ENCODE measurements at places on chromosomes 2 and 18.

DNA sequence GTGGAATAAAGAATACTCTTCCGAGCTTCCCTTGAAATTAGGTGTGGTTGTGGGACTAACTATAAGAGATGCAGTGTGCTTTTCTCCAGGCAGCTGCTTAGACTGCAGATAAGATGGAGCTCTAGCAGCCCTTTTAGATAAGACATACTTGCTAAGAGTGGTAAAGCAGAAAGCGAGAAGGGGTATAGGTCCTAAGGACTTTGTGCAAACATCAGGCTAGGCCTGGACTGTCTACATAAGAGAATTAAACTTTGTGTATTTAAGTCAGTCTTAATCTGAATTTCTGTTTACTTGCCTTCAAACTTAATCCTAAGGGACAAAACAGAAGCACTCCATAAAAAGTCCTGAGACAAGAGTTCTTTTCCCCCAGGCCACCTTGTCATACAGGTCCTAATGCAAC lies 218.9 kb downstream of the RAB3GAP1 start:
- DNase-seq = no peak

DNA sequence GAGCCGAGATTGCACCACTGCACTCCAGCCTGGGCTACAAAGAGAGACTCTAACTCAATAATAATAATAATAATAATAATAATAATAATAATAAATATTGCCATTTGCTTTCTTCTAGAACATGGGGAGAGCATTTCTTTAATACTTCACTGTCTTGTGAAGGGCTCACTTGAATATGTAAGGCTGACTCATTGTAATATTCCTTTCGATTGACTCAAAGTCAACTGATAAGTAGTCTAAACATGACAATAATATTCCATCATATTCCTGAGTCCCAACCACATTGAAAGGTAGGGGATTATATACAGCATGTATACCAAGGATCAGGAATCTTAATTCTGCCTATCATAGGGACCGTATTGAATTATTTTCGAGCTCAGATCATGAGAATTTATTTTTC lies 949.2 kb downstream of the DSC3 start:
- DNase-seq = no peak

- DNase-seq = no peak
These were observed 56.5 kb downstream of the KCNE4 start for GRCh38 chr2:223108351-223109050.

DNA sequence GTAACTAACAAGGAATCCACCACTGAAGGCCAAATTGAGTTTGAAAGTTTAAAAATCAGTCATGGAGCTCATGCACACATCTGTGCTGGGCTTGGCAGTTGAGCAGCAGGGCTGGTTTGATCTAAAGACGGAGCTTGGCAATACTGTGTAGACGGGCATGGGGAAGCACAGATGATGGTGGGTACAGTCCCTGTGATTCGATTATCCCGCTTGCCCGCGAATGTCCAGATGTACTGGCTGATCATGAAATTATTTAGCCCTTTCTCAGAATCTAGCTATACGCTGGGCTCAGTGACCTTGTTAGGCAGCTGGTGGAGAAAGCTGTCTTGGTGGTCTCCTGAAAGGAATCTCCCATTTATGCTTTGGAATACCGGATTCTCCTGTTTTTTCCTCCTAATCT lies 74.8 kb upstream of the SOX11 start:
- no peak for DNase-seq

- no peak for DNase-seq
These were observed 146.9 kb upstream of the STON1 start for GRCh38 chr2:48383036-48383435.

DNA sequence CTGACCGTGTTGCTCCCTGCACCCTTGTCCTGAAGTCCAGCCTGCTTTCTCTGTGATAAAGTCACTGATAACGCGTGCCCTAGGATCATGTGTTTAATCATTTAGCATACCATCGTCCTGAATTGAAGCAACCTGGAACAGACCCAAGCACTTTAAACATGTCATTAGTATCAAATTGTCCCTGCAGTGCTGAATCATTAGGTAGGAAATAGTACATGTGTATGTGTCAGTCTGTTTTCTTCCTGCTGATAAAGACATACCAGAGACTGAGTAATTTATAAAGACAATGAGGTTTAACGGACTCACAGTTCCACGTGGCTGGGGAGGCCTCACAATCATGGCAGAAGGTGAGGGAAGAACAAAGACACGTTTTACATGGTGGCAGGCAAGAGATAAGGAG lies 2.8 kb downstream of the ASB18 start:
- DNase-seq = no peak

DNA sequence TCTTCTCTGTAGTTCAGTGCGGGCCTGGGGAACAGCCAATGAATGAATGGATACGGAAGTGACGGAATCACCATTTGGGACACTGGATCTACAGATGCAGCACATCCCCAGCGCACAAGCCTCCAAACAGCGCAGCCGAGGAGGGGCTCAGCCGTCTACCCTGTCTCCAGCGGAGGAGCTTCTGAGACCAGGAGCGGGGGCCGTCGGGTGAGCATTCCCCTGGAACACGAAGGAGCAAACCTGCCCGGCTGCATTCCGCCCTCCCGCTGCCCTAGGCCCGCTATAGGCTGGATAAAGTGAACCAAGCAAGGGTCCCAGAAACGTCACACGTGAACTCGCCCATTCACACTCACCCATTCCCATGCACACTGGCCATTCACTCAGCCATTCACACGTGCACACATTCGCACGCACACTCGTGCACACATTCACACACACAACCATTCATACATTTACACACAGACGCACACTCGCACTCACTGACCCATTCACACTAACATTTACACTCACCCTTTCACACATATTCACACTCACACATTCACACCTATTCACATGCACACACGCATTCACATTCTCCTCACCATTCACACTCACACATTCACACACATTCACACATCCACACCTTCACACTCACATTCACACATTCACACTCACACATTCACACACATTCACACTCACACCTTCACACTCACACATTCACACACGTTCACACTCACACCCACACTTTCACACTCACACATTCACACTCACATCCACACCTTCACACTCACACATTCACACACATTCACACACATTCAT lies 63.4 kb downstream of the BIN1 start:
- DNase-seq = no peak

DNA sequence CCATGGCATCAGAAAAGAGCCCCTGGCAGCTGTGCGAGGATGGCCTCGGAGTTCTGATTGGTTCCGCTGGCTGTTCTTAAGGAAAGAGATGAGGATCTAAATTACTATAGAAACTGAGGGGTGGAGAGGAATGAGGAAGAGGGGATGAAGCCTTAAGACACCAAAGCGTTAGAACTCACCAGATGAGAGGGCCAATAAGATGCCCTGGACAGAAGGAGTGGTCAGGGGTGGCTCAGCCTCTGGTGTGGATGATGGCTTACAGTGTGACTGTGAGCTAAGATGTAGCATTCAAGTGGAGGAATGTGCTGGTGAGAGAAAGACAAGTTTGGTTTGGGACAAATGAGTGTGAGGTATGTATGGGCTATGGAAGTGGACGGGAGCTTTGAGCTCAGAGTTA lies 97.8 kb downstream of the ZFP36L2 start:
- DNase-seq = no peak

DNA sequence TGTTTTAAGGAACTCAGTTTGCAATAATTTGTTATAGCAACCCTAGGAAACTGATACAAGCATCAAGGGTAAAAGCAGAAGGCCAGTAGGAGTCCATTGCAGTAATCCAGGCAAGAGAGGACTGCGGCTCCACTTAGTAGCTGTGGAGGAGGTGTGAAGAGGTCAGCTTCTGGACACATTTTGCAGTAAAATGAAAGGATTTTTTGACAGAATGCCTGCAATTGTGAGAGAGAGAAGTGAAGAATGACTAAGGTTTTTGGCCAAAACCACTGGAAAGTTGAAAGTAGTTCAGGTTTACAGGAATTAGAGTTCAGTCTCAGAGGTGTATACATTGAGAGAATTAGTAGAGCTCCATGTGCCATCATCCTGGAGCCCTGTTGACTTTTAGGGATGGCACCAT lies 129.5 kb downstream of the RHBDD1 start:
- no peak for DNase-seq

- no peak for DNase-seq
These were observed 45.9 kb downstream of the SCTR start for GRCh38 chr2:119478188-119478977.

DNA sequence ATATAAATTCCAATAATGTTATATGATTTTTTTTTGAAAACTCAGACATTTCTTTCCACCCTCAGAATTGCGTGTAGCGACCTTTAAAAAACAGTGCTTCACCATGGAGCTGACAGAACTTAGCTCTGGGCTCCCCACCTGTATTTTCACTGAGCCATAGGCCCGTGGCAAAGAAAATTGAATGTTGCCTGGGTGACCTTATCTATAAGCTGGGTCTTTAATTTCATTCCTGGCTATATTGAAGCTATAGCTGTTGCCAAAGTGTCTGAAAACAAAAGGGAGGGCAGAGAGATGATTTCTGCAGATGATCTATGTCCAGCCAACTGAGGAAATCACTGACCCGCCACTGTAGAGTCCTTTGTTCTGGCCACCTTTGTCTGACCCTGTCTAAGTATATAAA lies 411.7 kb downstream of the PTPRM start:
- DNase-seq = no peak

DNA sequence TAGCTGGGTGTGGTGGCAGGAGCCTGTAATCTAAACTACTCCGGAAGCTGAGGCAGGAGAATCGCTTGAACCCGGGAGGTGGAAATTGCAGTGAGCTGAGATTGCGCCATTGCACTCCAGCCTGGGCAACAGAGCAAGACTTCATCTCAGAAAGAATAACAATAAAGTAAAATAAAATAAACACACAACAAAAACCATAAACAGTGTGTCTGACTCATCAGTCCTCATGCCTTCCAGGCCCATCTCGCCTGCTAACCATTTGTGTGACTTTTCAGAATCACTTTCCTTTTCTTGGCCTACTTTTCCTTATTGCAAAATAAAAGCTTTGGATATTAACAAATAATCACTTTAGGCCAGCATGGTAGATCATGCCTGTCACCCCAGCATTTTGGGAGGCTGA lies 42.0 kb upstream of the ASXL2 start:
- DNase-seq = no peak

DNA sequence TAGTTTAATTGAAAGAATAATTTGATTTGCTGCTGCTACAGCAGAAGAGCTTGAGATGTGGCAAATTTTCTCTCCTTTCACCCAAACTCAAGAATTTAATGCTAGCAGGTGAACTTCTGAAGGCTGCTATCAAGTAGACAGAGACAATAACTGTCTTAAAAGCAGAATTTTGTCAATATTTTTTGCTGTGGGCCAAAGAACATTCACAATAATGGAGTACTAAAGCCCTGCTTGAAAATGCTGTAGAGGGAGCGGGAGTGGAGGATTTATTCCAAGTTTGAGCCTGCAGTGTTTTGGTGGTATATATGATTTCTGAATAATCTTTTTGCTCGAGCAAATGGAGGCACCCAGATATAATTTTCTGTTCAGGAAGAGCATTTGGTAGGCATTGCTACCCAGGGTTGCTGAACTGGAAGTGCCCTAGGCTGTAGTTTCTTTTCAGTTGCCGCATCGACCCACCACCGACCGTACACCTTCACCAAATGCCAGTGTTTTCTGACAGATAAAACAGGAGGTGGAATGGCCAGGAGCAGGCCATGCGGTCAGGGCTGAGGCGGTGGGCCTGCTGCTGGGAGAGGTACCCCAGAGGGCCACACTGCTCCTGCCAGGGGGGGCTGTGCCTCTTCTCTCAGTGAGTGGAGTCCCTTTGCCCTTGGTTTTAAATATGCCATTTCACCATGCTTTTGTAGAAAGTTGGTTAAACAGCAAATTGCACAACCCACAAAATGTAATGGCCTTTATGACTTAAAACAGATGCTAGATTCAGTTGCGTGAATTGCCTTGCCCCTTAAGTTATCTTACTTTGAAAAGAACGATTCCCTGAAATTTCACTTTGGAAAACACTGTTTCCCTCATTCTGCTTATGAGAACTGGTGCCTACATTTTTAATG lies 36.4 kb downstream of the TSHZ1 start:
- DNase-seq = no peak

DNA sequence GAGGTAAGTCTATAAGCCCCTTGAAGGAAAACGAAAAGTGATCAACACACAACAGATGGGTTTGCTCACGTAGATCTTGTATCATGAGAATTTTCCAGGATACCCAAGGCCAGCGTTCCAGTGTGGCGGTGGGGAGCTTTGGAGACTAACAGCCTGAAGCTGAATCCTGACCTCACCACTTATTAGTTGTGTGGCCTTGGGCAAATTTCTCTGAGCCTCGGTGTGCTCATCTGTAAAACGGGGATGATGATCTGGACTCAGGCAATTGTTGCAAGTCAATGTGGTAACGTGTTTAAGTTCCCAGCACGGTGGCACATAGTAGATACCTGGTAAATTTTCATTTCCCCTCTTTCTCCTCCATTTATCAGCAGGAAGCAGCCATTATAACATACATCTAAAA lies 68.3 kb downstream of the VWA3B start:
- no peak for DNase-seq

GRCh38 chr2:37630301-37630700 lies 41.1 kb downstream of the CDC42EP3 start:
- DNase-seq = no peak

DNA sequence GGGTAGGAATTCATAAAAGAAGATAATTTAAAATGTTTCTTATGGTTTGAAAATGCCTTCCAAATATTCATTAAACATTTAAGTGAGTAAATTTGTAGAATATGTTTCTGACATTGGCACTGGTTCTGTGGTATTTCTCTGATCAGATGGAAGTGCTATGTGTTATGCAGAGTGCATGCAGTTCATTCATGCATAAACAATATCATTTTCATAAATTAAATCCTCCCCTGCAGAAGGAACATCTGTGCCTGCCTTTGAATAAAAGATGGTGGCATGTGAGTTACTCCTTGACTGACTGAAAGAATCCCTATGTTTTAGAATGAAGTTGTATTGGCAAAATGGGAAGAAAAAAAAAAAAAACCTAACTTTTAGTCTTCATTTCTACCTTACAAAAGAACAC lies 5.9 kb downstream of the NEUROD1 start:
- DNase-seq = no peak

DNA sequence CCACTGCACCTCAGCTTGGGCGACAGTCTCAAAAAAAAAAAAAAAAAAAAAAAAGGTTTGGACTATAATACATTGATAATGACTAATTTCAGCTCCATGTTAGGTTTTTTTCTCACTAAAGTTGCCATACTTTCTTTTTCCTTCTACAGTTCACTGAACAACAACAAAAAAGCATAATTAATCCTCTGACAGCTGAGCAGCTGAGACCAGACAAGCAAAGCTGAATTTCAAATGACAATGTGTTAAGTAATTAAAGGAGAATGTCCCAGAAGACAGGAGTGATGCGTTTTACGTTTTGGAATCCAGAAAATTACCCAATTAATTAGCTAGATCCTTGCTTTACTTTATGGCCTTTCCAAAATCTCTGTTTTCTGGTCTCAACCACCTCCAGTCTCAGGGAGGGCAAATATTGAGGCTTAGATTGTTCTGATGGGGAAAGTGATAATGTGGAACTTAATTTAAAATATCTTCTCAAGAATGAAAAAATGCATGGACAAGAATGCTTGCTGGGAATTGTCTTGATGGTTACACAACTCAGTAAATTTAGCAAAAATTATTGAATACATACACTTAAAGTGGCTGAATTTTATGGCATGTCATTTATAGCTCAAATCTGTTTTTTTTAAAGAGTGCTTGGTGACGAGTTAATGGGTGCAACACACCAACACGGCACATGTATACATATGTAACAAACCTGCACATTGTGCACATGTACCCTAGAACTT lies 17.4 kb upstream of the RMDN2 start:
- no peak for DNase-seq
